ENCODE measurements at places on chromosomes 13 and 19.

GRCh38 chr19:1076951-1077350 lies 10.0 kb downstream of the ARHGAP45 start:
- DNase-seq, result peak; percentile 97

GRCh38 chr13:47917022-47917574 lies 84.0 kb downstream of the SUCLA2 start:
- no peak for DNase-seq

GRCh38 chr19:13063461-13064091 lies 39.1 kb downstream of the LYL1 start:
- no peak for DNase-seq

DNA sequence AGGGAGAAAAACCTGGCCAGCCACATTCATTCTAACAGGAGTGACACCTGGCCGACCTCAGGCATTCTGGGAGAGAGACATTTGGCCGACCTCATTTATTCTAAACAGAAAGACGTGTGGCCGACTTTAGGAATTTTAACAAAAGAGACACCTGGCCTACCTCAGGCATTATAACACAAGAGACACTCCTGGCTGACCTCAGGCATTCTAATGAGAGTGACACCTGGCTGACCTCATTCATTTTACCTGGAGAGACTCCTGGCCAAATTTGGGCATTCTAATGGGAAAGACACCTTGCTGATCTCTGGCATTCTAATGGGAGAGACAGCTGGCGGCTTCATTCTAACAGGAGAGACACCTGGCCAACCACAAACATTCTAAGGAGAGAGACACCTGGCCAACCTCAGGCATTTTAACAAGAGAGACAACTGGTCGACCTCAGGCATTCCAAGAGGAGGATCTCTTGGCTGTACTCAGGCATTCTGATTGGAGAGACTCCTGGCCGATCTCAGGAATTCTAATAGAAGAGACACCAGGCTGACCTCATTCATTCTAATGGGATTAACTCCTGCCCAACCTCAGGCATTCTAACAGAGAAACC lies 1353.9 kb downstream of the UQCRFS1 start:
- DNase-seq, result no peak

GRCh38 chr13:102609696-102610095 lies 12.9 kb downstream of the TPP2 start:
- DNase-seq, result no peak

DNA sequence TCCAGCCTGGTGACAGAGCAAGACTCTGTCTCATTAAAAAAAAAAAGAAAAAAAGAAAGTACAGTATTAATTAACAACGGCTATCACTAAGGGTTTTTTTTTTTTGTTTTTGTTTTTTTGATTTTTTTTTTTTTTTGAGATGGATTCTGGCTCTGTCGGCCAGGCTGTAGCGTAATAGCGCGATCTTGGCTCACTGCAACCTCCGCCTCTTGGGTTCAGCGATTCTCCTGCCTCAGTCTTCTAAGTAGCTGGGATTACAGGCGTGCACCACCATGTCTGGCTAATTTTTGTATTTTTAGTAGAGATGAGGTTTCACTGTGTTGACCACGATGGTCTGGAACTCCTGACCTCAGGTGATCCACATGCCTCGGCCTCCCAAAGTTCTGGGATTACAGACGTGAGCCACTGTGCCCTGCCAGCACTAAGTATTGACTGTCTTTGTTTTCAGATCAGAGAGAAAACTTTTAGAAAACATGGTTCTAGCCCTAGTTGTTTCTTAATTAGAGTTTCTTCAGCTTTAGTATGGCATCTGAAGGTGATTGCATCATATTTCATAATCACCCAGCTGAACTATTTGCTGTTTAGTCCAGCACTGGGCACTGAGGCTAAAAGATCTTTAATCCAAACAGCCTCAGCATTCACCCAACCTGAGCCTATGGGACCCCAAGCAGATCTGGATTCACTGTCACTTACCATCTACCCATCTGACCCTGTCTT lies 2.7 kb upstream of the GATAD2A start:
- DNase-seq, result no peak

DNA sequence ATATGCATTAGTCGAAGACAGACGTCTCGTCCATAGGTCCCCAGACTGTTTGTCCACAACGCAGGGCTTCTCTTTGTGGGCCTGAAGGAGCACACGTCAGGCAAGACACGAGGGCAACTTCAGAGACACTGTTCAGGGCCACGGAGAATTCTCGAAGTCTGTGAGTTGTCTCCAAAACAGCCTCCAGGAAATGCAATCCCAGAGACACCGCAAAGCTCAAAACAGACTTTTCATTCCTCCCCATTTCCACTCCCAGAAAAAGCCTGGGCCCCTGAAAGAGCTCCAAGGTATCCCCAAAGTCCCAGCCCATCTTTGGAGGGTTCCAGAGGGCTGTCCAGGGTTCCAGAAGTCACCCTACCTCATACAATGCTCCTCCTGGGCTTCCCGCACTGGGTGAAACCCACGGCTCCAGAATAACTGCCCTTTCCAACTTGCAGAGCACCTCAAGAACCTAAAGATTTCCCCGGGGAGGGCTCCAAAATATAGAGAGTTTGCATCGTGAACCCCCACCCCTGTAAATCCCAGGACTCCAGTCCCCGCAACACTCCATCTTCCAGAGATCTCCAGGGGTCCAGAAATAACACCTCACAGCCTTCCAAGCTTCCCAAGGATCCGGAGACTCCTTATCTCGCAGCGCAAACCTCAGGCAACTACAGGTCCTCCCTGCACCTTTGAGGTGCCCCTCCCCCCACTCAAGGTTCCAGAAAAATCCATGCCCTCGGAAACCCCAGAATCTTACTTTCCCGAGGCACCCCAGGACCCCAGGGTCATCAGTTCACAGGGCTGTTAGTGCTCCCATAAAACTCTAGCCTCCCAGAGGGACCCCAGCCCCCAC lies 687 bp upstream of the FTL start:
- DNase-seq, result no peak

DNA sequence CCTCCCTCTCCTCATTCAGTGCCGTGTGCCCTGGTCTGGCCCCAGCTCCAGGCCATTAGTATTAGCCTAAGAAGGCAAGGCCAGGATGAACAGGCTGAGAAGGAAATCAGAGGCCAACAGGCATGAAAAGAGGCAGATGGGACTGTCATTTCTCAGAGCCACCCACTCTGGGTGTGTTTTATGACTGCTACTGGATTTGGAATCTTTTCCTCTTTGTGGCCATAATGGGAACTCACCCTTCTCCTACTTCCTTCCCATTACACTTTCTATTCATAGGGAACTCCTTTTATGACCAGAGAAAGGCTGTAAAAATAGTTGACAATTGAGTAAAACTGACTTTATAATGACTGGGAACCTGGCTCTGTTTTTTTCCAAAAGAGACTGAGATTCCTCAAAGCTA lies 17.7 kb downstream of the CEACAM8 start:
- DNase-seq, result no peak

- DNase-seq, result no peak
Observed at GRCh38 chr19:22622901-22623840, 11.0 kb upstream of the ZNF492 start.

DNA sequence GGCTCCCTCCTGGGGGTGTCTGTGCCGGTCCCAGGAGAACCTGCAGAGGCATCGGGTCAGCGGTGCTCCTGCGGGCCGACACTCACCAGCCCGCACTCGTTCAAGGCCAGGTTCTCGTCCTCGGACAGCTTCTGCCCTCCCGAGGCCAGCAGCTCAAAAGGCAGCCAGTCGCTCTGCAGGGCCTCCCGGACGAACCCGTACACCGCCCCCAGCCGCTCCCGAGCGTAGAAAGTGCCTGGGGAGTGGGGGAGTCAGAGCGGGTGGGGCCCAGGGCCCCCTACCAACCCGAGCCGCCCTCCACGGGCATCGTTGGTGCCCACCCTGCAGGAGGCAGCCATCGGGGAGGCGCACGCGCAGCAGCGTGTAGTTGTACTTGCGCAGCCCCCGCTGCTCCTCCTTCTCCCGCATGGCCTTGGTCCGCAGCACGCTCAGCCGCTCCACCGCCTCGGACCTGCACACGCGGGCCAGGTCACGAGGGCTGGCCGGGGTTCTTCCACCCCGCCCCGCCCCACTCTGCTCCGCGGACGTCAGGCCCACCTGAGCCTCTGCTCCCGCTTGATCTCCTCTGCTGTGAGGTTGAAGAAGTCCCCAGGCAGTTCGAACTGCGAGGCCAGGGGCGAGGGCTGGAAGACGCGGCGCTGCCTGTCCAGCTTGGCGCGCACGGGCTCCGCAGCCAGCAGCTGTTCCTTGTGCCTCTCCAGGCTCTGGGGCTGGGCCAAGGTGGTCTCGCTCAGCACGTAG lies 11.5 kb downstream of the UBXN6 start:
- no peak for DNase-seq

DNA sequence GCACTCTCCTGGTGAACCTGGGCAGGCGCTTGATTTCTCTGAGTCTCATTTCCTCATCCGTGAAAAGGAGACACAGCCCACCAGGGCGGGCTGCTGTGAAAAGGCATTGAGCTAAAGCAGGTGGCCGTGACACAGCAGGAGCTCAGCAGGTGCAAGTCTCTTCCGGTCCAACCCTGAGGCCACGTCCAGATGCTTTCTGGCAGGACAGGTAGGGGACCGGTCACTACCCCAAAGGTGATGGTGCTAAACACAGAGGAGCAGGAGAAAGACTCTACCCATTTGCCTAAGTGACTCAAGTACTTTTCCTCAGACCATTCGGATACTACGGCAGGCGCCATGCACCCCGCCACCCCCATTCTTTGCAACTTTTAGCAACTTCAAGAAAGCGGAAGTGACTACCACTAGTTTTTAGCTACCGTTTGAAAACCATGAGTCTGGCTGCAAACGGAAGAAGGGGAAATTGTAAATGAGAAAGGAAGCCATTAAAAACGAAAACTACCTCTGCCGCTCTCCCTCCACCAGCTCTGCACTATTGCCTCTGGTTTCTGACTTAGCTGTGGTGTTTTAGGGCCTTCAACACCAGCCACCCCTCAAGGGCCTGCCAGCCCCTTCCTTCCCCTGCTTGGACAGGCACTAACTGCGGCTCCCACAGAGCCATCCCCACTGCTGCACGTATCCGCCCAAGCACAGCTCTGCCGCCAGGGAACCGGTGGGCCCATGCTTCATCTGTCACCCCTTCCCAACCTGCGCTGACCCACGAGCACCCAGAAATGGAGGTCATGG lies 4.8 kb downstream of the PPP6R1 start:
- DNase-seq, result peak; percentile 71

DNA sequence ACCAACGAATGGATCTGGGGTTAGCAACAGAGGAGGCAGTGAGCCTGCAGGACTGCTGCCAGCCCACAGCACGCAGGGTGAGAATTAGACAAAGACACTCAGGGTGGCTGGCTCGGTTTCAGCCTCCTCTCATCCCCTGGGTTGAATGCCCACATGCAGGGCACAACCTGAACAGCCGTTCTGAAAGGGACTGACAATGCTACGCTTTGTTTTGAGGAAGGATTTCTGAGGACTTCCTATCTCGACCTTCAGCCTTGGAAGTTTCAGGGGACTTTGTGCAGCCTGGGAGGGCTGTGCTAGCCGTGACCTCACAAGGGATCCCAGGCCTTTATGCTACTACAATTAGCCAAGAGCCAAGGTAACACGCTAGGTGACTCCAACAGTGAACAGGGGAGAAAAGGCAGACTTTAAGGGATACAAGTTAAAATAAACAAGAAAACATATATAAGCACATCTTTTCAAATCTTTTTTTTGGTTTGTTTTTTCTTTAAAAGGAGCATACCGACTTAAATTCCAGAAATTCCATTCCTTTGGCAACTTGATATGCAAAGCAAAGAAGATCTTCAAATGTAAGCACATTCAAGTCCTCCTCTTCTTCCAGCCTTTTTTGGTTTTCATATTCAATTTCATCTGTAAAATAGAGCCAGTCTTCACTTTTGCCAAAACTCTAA lies 34.5 kb upstream of the URAD start:
- DNase-seq, result no peak

DNA sequence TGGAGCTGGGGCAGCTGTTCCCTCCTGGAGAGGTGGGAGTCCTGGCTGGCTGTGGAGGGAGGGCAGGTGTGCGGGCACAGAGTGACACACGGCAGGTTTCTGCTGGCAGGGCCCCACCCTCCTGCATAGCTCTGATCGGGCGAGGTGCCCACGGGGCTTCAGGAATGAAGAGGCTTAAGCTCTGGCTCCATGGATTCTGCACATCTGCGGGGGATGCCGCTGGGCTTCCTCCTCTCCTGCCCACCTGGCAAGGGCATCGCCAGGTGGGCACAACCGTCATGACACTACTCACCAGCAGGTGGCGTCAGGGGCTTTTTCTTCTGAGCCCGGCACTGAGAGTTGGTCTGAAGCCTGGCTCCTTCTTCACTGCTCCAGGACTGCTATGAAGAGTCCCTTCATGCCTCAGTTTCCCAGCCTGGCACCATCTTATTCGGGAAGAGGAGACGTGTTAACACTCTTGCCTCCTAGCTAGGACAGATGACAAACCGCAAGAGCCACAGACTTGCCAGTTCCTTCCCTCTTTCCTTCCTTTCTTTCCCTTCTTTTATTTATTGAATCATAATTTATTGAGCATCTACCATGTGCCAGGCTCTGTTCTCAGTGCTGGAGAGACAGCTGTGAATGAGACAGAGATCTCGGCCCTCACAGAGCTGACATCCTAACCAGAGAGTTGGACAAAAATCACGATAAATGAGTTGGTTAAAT lies 15.2 kb upstream of the PAK4 start:
- DNase-seq, result peak; percentile 64
